NCI-H460 (cell line): ENCODE measurements at places on chromosomes 13 and 19.

DNA sequence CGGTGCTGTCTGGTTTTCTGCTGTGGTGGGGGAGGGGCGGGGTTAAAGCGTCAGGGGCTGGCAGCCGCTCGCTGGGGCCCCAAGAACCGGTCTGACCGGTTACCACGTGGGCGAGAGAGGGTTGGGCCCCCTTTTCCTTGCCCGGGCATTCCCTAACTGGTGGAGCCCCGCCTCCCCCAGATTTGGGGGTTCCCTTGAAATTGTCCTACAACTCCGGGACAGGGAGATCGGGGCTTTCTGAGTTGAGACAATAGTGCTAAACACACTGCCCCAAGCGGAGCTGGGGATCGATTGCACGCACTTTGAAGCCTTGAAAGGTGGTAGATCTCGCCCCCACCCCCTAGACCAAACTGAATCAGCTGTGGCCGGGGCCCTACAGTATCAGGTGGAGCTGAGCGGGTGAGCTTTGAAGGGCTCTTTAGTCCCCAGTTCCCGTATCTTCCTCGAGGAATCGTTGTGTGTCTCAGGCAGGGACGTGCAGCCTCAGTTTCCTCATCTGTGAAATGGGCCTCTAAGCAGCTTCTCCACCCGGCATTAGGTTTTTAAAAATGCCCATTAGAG, 4.8 kb downstream of the IER2 start:
- DNase-seq: no peak

GRCh38 chr13:45073809-45074208, 46.5 kb upstream of the GTF2F2 start:
- no peak for DNase-seq

- DNase-seq: no peak
These were observed 164.6 kb downstream of the ABCC4 start for GRCh38 chr13:95136638-95137037.

DNA sequence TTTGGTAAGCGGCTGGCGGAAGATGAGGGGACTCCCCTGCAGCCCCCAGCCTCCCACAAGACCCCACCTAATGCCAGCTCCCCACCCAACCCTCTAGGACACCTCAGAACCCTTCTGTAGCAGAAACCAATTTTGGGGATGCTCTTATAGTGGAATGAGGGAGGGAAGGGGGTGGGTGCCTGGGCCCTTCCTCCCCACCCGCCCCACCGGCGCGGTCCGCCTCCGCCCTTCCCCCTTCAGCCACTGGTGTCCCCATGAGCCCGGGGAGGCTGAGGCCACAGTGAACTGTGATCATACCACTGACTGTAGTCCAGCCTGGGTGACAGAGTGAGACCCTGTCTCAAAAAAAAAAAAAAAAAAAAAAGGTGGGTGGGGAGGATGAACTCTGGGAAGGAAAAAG, 16.2 kb downstream of the TLE6 start:
- no peak for DNase-seq

DNA sequence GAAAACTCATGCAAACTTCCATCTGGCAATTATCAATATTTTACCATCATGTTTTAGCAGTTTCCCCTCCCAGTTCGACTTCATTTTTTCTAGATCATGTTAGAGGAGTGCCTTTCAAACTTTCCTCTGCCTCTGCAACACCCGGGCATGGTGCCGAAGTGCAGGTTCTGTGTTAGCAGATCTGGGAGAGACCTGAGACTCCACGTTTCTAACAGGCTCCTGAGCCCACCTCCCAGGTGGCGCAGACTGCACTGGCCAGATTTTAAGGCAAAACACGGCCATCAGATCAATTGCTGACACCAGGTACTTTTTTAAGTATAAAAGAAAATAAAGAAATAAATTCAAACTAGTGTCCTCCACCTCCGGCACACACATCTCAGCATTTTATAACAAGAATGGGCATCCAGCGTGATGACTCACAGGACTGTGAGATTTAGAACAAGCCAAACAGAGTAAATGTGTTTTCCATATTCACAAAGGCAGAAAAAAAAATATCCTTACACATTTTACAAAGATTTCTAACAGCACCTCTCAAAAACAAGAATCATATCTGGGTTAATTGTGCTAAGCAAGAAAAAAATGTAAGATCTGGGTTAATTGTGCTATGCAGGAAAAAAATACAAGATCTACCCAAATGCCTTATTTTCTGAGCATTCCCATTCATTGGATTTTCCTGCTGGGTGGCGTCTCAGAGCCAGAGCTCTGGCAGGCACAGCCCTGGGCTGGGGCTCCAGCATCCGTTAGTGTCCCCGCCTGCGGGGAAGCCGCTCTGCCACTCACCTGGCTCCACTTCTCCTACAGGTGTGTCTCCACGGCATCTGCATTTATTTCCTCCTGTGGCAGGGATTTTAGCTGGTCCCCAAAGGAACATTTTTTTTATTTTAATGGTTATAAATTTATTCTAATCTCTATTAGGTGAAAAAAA, 127.9 kb upstream of the SOX1 start:
- no peak for DNase-seq

GRCh38 chr19:36092566-36092965, 18.4 kb upstream of the OVOL3 start:
- DNase-seq: no peak

GRCh38 chr19:10315335-10316214, at the start of gene FDX2:
Gene FDX2, minus strand, starts transcription at chr19:10316015. Its CDS starts 19 bp downstream, at chr19:10315996.
- peak; percentile 64 for DNase-seq

- DNase-seq: peak; percentile 37
These were observed 52.8 kb downstream of the TNFSF13B start for GRCh38 chr13:108322206-108322824.

DNA sequence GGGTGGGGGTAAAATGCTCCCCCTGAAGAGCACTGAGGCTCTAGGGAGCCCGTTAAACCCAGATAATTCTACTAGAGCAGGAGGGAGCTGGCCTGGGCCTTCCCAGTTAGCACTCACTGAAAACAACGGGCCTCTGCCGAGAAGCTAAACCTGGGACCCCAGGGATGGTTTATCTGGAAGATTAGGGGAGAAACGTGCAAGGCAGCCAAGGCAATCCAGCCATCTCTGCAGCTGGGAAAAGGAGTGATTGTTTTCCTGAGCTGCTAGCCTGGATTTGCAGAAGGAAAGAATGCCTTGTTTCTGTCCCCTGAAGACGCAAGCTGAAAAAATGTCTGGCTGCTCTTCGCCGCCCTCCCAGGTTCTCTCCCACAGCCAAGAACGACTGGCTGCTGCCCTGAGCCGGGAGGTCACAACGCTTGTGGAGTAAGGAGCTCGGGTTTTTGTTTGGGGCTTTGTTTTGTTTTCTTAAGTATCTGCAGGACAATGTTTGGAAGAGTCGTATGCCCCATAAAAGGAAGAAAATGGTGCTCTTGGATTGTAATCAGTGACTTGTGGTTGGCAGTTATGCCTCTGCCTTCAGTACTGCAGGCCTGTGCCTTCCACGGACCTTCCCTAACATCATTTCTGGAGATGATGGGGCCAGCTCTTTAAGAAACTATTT, 31.5 kb downstream of the COL4A2 start:
- no peak for DNase-seq

DNA sequence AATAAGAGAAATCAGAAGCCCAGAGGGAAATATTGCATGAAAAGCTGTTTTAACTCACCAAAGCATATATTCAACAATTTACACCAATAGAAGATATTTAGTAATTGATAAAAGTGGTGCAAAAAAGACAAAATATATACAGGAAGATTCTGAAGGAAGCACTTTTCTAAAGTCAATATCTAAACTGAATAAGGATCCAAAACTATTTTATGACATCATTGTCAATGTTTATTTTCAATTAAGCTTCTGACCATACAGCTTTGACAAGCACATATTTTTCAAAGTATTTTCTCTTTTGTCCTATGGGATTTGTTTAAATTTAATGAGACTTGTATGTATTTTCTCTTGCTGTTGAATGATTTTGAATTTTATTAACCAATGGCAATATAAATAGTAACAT, 1716.1 kb downstream of the OLFM4 start:
- no peak for DNase-seq

- DNase-seq: peak; percentile 49
These were observed 12.2 kb upstream of the CDC16 start for GRCh38 chr13:114222461-114222968.

DNA sequence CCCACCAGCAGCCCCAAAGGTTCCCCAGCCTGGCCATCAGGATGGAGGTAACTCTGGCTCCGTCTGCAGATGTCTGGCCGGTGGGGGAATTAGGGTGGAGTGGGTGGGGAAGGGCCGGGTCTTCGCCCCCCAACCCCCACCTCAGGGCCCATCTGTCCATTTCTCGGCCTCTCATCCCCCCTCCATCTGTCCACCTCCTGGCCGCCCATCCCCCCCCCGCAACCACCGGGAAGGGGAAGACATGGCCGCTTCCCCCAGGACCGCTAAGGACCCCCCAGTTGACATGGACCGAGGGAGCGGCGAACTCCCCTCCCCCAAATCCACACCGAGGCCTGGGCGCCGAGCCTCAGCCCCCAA, 793 bp downstream of the LRFN1 start:
- no peak for DNase-seq

- no peak for DNase-seq
These were observed 29.9 kb downstream of the C13orf46 start for GRCh38 chr13:113943821-113944565.

DNA sequence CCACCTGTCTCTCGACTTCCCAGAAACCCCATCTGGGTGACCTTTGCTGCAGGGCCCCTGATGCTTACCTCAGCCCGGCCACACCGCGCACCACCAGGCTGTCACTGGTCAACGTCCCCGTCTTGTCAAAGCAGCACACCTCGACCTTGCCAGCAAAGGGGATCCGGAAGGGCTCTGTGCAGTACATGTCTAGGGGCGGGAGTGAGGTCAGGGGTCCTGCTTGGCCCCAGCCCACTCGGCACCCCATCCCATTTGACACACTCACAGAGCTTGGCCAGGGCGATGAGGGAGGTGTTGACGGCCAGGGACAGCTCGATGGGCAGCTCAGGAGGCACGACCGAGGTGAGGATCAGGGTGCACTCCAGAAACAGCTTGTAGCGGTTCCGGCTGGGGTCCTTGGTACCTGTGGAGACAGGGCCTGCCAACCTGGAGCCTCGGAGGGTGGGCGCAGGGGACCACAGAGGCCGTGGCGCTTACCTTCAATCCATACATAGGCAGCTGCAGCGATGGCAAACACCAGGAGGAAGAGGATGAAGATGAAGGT, 8.4 kb downstream of the ATP13A1 start:
- DNase-seq: no peak

- no peak for DNase-seq
These were observed 45.1 kb downstream of the GAS6 start for GRCh38 chr13:113818700-113819295.

- no peak for DNase-seq
These were observed 704 bp upstream of the TMEM86B start for GRCh38 chr19:55229145-55229788.

GRCh38 chr19:14492756-14493337, 3.1 kb downstream of the GIPC1 start:
- DNase-seq: no peak

GRCh38 chr13:29722415-29722814, 126.9 kb upstream of the SLC7A1 start:
- no peak for DNase-seq

GRCh38 chr19:32227561-32228165, 117.7 kb upstream of the ZNF507 start:
- DNase-seq: no peak

- DNase-seq: no peak
These were observed 7.1 kb downstream of the NFIX start for GRCh38 chr19:13002166-13002898.

DNA sequence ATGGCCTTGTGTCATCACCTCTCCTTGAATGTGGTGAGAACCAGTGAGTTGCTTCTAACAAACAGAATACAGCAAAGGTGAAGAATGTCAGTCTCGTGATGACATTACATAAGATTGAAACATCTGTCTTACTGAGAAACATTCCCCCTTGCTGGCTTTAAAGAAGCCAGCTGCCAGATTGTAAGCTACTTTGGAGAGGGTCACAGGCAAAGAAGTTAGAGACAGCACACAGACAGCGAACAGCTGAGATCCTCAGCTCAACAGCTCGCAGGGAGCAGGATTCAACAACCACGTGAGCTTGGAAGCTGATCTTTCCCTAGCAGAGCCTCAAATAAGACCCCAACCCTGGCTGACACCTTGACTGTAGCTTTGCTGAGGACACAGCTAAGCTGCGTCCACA, 367.9 kb downstream of the LIG4 start:
- no peak for DNase-seq

GRCh38 chr19:46951171-46951986, 68.3 kb upstream of the NPAS1 start:
- DNase-seq: no peak

DNA sequence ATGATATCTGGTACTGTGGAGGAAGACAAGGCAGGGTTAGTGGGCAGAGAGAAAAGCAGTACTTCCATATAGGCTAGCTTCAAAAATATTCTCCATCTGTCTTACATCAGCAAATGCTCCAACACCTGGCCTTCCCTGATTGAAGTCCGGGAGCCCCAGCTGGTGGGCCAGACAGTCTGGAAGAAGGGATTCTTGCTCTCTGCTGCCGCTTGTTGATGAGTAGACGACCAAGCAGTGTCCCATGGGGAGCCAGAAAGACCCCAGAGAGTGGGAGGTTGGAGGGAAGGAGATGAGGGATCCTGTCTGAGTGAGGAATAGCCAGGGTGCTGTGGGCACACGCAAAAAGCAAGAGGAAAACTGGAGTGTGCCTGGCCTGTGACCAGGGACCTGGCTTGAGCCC, 95.1 kb downstream of the ATP8A2 start:
- DNase-seq: no peak

DNA sequence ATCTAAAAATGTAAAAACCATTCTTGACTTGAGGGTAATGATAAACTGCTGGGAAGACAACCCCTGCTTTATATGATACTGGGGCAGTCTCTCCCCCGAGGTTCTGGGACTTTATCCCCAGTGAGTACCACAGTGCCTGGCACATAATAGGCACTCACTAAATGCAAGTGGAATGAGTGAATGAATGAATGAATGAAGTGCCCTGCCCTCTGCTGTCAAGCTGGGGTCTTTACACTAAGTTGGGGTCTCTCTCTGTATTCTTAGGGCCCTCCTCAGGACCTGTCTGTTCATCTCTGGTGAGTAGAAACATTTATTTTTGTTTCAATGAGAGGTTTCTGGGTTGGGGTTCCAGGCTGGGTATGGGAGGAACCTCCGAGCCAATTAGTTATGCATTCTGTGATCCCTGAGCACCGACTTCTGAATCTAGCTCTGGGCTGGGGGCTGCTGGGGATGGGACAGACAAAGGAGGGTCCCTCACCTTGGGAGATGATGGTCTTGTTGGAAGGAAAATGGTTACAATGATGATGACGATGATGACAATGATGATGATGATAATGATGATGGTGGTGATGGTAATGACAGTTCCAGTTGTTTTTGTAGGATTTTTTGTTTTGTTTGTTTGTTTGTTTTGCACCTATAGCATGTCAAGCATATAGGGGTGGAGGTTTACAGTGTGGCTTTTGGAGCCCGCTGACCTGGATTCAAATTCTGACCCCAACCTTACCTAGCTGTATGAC, 44.3 kb upstream of the ADGRE1 start:
- no peak for DNase-seq

GRCh38 chr13:28172947-28173346, 34.6 kb downstream of the PAN3 start:
- DNase-seq: no peak

DNA sequence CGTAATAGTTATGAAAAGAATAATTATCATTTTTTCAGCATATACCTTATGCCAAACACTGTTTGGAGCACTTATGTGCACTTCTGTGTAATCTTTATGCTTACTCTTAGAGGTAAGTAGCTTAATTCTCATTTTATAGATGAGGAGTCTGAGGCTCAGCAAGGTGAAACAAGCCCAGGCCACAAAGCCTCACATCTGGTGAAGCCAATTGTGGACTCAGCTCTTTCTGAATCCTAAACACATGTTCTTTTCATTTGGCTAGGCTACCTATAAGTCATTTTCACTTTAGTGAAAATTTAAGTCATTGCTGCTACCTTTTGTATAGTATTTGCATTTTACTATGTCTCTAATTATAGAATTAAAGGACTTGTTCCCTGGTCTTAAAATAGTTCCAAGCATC, 84.0 kb downstream of the CYSLTR2 start:
- DNase-seq: no peak
